ENCODE measurements at places on chromosomes 2 and 18.

GRCh38 chr2:26770986-26771586 lies 7.0 kb downstream of the SLC35F6 start:
- no peak for DNase-seq

DNA sequence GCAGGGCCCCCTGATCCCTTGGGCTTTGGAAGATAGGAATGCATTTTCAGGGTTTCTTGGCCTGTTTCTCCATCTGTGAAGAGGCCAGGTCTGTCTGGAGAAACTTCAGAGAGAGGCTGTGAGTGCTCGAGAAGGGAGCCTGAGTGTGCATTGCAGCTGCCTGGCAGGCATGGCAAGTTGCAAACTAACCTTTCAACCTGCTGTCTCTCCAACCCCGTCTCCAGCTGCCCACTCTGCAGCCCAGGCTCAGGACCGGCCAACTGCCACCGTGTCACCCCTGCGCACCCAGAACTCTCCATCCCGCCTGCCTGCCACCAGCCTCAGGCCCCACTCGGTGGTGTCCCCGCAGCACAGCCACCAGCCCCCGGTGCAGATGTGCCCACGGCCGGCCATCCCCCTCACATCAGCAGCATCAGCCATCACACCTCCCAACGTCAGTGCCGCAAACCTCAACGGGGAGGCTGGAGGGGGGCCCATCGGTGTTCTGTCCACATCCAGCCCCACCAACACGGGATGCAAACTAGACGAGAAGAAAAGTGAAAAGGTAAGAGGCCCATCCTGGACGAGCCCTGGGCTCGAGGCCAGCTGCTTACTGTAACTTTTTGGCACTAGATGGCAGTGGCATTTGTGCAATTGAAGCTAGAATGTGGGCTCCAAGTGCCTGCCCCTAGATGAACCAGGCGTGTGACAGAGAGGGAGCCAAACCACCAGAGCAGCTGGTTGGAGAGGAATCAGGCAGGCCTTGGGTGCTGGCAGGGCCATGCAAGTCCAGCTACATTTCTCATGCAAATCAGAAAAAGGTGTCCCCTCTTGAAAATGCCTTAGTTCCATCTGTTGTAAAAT lies 164.6 kb downstream of the SEPTIN10 start:
- DNase-seq = no peak

DNA sequence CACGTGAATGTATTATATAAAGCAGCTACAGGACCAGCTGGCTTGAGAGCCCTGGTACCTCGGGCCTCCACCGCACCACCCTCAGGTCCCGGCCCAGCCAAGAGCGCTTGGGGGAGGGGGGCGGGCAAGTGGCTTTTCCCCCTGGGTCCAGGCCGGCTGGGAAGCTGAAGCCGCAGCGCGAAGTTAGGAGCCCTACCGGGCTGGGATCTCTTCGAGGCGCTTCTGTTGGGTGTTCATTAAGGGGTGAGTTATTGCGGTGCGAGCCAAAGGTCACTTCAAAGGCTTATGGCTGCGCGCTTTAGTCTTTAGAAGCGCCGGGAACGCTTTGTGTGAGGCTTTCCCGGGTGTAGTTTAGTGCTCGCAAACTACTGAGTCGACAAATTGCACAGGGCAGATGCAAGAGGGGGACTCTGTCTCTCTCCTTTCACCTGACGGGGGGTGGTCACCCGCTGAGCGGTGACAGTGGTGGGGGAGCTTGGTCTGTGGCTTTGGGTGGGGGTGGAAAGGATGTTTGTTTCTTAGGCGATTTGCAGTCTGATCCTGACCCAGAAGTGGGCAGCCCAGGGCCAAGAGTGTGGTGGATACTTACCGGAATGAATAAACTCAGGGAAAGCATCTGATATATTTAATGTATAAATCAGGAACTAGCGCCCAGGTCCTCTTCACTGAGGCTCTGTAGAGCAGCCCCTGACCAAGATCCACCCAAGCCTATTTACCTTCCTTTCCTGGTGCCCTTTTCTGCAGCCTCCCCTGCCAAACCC lies 6.0 kb downstream of the HOXD3 start:
- no peak for DNase-seq

DNA sequence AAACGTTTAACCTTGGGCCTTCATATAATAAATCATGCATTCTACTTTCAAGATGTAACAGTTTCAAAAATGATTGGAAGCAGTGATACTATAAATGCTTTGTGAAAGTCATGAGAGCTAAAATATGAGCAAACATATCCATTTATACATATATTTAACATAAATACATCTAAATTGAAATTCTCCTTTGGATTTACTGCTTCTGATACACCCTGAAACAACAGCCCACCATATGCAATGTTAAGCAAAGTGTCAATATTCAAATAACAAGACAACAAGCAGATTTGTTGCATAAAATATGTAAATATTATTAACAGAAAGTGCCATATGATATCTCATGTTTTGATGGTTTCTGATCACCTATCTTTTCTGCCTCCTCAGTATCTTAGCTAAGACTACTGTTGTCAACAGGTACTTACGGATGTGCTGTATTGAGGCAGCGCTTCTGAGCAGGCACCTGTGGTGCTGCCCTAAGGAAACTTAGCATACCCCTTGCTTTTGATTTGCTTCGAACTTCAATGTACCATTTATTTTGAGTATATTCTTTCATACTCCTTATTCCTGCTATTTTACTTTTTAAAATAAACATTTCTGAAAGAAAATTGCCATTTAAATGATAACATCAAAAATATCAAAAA lies 6.1 kb downstream of the FIGN start:
- no peak for DNase-seq

GRCh38 chr2:65604246-65604645 lies 171.8 kb upstream of the SPRED2 start:
- no peak for DNase-seq

DNA sequence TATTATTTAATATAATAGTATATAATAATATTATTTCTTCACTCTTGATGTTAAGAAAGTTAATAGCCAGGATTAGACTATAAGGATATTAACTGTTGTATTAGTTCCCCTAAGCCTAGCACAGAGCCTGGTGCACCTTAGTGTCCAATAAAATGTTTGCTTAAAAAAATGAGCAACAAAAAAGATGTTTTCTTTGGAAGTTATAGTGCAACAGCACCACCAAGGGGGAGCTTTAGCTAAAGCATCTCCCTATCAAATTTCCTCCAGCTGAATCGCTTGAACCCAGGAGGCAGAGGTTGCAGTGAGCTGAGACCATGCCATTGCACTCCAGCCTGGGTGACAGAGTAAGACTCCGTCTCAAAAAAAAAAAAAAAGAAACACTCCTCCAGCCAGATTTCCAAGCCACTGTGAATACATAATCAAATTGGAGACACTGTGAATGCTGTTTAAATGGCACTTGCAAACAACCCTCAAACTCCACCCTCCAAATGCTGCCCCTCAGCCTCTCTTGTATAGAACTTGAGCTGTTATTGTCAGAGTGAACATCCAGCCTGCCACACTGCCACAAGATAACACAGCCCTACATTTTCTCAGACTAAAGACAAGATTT lies 221.9 kb downstream of the DYM start:
- no peak for DNase-seq

GRCh38 chr2:204449977-204450376 lies 95.3 kb upstream of the PARD3B start:
- no peak for DNase-seq

DNA sequence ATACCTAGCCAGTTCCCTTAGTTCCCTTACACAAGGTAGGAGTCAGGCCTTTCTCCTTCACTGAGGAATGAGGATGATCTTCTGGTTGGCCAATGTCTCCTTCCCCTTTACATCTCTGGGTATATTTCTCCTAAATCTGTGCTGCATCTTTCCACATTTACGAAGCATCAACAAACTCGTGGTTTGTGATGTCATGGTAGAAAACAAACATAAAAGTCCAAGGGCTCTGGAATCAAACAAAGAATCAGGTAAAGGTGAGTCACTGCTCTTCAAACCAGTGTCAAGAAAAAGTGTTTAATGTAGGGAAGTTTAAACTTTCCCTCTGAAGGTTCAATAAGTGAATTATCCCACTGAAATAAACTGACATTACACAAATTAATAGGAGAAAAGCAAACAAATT lies 122.9 kb downstream of the METTL8 start:
- no peak for DNase-seq

DNA sequence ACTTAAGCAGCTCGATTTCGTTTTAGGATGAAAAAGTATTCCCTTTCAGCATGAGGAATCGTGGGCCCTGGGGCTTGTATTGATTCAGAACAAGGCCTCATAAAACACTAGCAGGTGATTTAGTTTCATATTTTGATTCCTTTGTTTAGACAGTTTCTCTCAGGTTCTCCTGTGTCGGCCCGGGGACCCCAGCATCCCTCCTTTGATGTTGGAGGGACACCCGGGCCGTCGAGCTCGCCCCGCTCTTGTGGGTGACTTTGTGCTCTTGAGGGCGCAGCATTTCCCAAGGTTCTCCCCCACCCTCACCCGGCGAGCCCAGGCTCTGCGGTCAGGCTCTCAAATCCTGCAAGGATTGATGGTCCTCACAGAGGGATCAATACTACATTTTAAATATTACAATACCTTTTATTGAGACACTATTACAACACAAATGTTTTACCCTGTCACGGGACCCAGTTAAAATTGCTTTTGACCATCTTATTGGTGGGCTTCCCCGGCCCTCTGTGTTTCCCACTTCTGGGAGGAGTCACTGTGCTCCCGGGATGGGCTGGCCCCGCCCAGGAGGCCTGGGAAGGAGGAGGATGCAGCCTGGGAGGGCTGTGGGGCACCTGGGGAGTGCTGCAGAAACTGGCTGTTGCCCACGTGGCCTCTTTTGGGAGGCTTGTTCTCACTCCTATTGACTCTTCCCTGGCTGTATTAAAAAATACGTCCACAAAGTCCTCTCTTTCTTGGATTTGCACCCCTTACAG lies 222.6 kb downstream of the INSIG2 start:
- DNase-seq = no peak

DNA sequence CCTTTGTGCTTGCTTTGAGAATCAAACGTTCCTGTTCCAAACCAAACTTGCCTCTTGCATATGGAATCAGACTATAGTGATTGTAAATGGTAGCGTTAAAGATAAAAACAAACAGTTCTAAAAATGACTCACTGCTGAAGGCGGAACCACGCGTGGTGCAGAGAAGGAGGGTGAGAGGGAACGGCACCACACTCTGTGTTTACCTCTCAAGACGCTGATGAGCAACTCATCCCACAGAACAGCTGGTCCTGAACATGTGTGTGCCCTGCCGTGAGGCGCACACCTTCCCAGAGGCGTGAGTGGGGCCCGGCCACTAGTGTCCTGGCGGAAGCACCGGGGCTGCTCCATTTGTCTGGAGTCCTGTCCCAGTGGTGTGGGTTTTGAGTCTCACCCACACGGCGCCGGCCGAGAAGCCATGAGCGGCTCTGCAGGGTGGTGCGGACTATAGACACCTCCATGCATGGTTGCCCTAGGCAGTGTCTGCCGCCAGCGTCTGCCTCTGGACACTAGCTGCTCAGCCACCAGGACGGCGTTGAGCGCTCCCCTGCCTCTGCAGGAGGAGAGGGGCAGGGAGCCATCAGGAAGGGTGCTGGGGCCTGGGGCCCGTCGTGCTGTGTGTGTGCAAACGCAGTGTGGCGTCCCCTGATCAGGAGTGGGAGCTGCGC lies 52.1 kb downstream of the NFATC1 start:
- DNase-seq = no peak

DNA sequence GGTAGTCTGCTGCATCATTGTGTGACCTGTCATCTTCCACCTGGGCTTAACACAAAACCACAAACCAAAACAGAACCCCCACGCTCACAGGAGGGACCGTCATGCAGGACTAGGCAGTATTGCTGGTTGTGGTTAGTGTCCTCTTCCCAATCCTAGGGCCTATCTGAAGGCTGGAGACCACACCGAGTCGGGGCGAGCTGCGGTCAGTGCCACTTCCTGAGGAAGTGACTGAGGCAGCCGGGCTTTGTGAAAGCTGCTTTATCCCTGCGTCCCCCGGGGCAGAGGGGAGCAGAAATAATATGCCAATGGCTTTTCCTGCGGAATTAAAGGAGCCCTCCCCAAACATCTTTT lies 22.9 kb downstream of the ZNF532 start:
- DNase-seq = no peak

DNA sequence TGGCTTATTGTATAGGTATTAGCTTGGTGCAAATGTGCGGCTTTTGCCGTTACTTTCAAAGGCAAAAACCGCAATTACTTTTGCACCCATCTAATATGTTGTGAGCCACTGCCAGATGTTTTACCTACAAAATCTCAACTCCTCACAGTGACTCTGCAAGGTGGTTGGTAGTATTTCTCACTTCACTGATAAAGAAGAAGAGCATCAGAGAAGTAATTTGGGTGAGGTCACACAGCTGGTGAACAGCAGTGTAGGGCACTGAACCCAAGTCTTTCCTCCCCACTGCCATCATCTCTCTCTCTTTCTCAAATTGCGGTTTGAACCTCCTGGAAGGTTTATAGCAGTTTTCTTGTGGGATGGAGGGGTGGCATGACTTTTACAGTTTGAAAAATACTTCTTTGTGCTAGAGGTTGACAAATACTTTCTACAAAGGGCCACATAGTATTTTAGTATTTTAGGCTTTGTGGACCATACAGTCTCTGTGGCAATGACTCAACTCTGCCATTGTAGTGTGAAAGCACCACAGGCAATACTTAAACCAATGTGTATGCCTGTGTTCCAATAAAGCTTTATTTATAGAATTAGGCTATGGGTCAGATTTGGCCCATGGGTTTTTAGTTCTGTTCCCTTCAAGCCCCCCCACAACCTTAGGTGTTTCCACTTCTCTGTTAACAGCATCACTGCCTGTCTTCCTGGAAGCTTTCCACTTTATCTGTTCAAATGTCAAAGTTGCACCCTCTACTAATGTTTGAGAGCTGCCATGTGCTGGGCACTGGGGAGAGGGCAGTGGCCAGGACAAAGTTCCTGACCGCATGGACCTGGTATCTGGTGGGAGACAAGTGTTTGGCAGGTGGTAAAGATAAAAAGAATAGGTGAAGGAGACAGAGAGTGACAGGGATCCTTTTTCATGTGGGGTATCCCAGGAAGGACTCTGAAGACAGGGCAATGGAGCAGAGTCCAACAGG lies 30.1 kb downstream of the FHOD3 start:
- no peak for DNase-seq

GRCh38 chr2:27915191-27915590 lies 24.7 kb downstream of the BABAM2 start:
- DNase-seq = no peak

- DNase-seq = no peak
Measured at GRCh38 chr2:235366807-235367206, 127.0 kb upstream of the AGAP1 start.

DNA sequence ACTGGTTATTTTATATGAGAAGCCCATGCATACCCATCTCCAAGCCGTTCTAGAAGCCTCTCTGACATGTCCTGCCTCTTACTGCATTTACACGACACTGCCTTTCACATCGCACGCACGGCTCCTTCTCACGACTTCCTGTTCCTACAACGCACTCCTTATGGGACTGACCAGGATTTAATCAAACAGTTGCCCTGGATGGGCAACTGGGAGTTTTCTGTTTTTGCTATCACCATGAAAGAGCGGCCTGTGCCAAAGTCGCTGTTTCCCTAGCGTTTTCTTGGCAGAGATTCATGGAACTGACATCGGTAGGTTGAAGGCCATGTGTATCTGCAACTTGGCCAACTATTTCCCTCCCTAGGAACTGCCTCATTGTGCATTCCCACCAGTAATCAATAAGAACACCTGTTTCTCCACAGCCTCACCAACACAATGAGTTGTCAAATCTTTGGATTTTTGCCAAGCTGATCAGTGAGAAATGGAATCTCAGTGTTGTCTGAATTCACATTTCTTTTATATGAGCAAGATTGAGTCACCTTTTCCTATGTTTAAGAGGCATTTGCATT lies 97.2 kb upstream of the OTOS start:
- no peak for DNase-seq
